ENCODE measurements at places on chromosomes 16 and 17.

DNA sequence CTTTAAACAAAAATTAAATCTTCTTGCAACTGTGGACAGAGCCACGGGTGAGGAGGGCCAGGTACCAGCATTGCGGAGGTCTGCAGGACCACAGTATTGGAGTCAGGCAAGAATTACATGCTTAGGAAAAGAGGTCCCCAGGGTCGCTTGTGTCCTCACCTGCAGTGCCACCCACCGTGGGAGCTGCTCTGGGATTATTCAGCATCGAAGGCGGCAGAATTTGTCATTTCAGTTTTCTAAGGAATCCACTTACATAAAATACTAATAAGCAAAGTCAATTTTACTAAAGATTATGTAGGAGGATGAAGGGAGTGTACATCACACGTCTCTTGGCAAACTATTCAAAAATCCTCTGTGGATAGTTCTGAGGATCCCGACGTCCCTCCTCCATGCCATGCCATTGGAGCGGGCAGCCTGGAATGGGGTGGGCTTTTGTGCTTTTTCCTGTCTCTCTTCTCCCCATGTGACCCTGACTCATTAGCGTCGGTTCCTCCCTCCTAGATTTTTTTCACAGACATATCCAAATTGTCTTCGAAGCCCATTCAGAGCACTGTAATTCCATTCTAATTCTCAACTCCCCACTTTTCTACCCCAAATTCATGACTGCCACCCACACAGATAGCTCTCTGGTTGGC is 3.0 kb upstream of the PIK3R6 start:
- DNase-seq, result no peak

- DNase-seq, result no peak
Measured at GRCh38 chr17:50514936-50515702, 6.9 kb downstream of the MYCBPAP start.

DNA sequence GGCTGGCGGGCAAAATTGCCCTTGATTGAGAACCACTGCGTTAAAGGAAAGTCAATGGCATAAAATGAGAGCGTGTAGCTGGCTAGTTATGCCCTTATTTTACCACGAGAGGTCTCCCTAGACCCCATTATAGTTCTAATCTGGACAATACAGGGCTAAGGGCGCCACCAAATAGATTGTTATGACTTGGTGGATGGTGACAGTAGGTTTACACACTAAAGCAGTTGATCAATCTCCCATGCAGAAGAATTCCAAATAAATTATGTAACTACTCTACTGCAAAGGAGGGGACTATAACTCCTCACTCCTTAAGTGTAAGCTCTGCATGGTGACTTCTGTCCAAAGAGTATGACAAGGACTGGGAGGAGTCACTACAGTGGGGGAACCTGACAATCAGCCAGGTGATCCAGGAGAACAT is 20.4 kb upstream of the YPEL2 start:
- no peak for DNase-seq

DNA sequence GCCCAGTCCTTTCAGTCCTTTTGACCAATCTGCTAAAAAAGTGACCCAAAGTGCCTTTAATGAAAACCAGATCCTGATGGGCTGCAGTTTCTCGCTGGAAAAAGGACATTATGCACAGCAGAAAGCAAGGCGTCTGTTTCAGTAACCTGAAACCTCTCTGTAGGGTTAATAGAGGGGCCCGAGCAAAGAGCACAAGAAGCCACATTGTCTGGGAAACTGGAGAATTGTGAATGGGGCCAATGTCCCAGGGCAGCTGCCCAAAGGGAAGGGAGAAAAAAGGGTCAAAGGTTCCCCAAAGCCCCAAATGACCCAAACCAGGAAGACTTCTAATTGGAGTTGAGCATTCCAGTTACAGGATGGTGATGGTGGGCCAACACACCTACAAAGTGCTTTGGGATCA is 3.0 kb downstream of the OTOA start:
- DNase-seq, result no peak

DNA sequence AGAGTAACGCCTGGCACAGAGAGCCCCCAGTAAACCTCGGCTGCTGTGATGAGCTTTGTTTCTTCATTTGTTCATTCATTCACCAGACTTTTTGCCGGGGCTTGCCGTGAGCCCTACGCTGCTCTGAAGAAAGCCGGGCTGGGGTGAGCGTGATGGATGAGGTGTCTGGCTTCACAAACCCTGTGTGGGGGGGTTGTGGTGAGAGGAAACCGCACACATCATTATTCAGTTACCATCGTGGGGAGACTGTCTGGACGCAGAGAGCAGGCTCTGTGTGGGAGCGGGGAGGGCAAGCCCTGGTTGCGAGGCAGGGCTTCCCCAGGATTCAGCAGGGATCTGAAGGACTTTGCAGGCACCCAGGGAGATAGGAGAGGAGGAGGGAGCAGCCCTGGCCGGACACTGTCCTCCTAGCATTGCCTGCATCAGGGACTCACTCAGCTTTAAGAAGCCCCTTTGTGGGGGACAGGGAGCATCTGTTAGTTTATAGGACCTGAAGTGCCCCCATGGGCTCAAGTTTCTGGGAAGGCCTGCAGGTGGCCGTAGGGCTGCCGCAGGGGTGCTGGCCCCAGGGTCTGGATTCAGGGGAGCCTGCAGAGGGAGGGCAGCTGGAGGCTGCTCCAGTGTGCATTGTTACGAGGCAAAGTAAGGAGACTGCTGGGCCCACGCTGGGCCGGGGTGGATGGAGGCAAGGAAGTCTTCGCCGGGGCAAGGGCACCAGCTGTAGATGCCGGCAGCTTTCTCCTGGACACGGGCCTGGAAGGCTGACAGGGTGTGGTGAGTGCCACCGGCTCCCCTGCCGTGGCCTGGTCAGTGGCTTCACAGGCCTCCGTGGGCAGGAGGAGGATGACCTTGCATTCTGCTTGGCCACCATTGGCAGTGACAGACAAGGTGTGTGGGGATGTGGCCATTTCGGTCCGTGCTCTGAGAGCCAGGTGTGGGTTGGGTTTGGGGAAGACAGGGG is 334.5 kb downstream of the SEC14L1 start:
- no peak for DNase-seq

- DNase-seq, result no peak
Measured at GRCh38 chr17:7705269-7706255, 560 bp downstream of the EFNB3 start.

GRCh38 chr16:77359065-77359502 is 75.8 kb downstream of the ADAMTS18 start:
- no peak for DNase-seq
